ENCODE measurements at places on chromosomes 6 and 20.

DNA sequence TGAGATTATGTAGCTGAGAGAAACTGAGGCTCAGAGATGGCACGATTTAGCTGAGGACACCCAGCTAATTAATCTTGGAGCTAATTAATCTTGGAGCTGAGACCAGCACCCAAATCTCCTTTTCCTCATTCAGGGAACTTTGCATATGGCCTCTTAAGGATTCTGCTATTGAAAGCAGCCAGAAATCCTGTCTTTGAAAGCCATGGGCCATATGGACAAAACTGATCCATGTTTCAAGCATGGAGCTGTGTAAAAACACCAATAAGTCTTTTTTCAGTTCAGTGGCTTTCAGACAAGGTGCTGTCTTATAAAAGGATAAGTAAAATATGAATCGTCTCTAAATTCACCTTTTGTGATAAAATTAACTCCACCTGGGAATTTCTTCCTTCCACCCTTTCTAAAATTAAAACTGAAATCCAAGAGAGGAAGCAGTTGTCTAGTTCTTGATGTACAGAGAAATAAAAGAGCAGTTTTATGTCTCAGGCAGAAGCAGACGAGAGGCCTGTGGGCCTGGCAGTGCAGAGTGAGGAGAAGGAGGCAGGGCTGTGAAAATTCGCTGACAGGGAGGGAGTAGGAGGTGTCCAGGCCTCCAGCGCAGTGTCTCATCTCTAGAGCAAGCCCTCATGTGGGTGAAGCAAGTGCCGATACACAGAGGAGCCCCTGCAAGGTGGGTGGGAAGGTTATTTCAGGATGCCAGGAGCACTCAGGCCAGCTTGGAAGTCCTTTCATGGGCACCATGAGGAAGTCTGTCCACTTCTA, 266.9 kb downstream of the UST start:
- DNase-seq: no peak

- no peak for DNase-seq
These were observed 156.9 kb downstream of the VEGFA start for GRCh38 chr6:43926634-43927531.

DNA sequence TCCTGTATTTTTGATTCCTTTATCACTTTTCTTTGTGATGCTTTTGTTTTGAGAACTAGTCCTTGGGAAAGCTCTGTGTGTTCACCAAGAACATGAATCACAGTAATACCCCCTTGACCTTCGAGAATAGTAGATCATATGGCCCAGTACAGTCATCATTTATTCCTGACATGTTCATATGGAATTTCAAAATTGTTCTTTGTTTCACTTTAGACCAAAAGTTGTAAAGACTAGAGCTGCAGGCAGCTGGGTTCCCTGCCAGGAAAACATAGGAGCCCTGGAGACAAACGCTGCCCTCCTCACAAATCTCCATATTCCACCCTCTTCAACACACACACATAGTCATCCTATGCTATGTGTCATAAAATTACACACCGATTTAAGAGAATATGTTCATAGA, 621.2 kb upstream of the EYS start:
- no peak for DNase-seq

DNA sequence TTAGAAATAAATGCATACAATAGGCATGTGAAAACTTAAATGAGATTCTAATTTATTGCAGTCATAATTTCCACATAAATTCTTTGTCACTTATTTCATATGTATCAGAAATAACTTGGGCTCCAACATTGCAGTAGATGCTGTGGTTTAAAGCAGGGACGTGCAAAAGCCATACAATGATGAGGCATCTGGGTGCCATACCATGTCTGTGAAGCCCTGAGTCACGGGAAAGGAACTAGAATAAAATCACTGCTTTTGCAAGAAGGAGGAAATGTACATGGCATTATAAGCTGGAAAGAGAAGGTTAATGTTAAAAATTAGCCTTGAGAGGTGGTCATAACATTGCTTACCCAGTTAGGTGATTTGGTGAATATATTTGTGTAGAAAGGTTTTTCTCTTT, 180.4 kb downstream of the SASH1 start:
- no peak for DNase-seq

DNA sequence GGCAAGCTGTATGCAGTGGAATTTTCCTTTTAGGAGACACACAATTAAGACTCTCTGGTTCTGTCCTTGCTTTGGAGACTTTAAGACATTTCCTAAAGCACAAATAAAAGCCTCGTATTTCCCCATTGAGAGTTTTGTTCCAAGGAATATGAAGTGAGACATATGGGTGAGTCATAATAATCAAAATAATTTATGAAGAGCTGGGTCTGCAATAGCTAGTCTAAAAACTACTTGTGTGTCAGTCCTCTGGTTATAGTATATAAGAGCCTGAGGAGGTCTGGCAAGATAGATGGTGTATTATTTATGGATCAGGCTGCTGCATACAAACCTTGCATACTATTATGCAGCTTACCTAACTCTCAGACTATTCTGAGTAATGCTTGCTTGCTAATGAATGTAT, 142.6 kb downstream of the ADGRG6 start:
- DNase-seq: no peak

DNA sequence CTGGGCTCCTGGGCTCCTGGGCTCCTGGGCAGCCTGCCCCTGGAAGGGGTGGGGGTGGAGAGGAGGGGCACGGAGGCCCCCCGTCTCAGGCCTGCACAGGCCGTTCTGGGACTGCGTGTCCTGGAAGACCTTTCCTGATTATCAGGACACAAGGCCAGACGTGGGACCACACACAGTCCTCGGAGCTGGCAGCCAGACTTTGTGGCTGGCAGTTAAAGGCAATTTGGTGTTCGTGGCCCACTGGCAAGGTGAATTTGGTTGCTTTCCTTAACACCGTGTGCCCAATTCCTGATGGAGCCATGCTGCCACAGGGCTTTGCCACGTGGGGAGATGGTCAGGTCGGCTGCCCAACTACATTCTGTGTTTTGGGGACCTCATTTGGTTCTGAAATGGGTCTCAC, 113.5 kb downstream of the SMOC2 start:
- no peak for DNase-seq

DNA sequence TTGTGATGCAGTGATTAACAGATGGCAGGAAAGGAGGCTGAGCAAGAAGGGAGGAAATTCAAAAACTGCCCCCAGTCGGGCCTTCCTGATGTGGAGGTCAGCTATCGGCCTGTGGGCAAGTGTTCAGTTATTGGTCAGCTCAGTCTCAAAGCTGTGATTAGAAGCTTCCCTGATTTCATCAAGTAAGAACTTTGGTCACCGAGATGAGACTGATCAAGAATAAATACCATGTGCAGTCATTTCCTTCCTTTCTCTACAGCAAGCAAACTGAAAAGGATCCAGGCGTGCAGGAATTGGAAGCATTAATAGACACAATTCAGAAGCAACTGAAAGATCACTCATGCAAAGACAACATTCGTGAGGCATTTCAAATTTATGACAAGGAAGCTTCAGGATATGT, 69.7 kb downstream of the EFHC1 start:
- DNase-seq: no peak

GRCh38 chr6:78554341-78554740, 313.0 kb upstream of the IRAK1BP1 start:
- DNase-seq: no peak
